Astrocyte of the spinal cord (primary cell): ENCODE measurements at places on chromosomes 7 and 10.

- peak; percentile 44 for DNase-seq
Observed at GRCh38 chr7:43873300-43873699, 4.0 kb upstream of the MRPS24 start.

- DNase-seq, result no peak
Observed at GRCh38 chr7:69166979-69167516, 431.2 kb upstream of the AUTS2 start.

DNA sequence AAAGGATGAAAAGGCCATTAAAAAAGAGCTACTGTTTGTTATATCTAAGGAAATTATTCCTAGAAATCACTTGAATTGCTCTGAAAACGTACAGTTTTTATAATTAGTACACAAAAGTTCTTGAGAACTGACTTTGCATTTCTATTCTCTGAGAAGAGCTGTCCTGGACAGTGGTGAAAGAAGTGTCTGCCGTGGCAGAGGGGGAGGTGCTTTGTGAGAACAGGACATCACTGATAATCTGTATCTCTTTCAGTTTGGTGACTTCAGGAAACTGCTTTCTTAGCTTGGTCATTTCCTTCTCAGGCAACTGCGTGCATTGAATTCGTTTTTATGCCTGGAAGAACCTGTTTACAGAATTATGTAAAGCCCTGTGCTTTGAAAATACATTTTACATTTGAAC lies 52.1 kb downstream of the POLL start:
- DNase-seq, result no peak

DNA sequence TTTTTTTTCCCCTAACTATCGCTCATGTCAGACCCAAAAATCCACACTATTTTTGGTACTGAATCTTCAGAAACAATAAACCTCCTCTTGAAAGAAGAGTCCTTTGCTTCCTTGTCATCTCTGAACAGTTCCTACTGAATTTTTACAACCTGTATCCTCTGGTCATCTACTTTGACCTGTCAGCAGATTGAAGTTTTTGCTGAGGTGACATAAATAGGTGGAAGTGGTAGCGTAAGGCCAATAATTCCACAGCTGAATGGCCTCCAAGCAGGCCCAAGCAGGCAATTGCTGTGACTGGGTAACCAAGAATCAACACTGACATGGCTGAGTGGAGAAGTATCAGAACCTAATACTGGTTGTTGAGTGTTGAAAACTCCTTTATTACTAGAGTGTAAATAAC lies 117.4 kb upstream of the MAGI2 start:
- DNase-seq, result no peak

GRCh38 chr10:80046629-80047441 lies 31.6 kb upstream of the TMEM254 start:
- peak; percentile 56 for DNase-seq

DNA sequence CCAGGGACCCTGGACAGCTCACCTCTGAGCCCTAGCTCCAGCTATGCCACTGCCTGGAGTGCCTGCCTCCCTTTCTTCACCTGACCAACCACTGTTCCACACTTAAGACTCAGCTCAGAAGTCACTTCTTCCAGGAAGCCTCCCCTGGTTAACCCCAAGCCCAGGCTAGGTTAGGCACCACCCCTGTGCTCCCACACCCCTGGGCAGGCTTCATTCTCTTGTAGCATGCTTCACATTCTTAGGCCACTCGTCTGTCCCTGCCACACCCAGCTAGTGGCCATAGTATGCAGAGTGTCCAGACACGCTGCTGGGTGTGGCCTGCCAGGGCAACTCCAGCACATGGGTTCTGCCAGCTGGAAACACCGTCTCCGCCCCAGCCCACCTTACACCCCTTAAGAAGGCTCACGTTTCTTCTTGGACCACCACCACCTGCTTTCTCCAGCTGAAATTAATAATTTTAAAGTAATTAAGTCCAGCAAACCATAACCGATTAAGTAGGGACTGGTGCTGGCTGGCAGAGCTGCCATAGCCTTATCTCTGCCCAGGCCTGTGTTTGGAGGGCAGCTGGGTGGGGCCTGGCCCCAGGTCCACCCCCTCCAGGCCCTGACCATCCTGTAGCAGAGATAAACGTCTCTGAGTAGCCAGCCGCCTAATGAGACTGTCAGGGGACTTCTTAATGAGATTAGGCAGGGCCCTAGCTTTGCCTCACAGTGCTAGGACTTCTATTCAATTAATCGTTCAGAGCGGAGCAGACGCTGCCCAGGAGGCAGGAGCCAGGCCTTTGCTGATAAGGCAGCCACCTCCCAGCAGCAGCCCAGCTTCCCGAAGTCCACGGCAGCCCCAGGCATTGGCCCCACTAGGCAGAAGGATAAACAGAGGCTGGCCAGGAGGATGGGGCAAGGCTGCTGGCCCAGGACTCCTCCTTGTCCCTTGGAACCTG lies 20.5 kb downstream of the GRID1 start:
- DNase-seq, result no peak

GRCh38 chr10:65805993-65806392 lies 1119.8 kb upstream of the LRRTM3 start:
- peak; percentile 22 for DNase-seq

DNA sequence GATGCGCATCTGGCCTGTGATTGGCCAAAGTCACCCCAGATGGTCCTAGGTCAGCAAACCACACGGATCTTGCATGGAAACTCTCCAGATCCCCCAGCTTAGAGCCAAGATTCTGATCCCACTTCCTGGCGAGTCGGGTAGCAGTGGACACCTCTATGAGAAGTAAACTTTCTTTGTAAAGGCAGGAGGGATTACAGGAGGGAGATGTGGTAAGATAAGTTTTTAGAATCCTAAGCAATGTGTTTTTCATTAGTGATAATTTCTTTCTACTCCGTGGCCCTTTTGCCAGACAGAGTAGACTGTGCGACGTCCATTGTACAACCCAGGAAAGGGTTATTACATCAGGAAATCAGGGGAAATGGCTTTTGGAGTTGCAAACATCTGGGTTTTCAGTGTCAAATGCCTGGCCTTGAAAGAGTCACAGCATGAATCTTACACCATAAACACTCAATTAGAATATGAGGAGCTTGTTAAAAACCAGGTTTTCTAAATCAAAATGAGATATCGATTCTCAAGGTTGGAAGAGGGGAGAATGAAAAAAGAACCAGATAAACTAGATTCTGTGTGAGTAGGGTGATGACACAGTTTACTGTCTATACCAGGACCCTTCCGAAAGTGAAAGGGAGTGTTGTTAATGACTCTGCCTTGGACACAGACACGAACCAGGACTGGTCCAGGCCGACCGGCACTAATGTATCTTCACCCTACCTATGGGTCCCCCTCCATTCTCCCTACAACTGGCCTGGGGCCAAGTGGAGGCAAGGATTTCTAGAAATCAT lies 61.9 kb upstream of the WAC start:
- DNase-seq, result no peak

- DNase-seq, result no peak
Observed at GRCh38 chr10:117936141-117936540, 110.6 kb downstream of the RAB11FIP2 start.

- peak; percentile 33 for DNase-seq
Observed at GRCh38 chr7:50531928-50532327, 33.3 kb downstream of the DDC start.

DNA sequence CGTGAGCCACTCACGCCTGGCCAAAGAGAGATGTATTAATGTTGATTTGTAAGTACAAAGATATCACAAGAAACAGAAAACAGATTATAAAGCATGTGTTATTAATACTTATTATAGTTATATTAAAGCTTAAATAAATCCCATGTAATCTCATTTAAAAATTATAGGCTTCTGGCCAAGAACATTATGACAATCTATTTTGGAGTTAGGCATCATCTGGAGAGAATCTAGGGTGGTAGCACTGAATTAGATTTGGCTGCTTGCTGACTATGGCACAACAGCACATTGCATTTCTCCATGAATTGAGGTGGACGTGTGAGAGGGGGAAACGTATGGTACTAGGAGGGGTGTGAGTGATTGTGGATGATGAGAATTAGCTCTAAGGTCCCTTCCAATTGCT lies 16.8 kb upstream of the SLC16A12 start:
- no peak for DNase-seq

DNA sequence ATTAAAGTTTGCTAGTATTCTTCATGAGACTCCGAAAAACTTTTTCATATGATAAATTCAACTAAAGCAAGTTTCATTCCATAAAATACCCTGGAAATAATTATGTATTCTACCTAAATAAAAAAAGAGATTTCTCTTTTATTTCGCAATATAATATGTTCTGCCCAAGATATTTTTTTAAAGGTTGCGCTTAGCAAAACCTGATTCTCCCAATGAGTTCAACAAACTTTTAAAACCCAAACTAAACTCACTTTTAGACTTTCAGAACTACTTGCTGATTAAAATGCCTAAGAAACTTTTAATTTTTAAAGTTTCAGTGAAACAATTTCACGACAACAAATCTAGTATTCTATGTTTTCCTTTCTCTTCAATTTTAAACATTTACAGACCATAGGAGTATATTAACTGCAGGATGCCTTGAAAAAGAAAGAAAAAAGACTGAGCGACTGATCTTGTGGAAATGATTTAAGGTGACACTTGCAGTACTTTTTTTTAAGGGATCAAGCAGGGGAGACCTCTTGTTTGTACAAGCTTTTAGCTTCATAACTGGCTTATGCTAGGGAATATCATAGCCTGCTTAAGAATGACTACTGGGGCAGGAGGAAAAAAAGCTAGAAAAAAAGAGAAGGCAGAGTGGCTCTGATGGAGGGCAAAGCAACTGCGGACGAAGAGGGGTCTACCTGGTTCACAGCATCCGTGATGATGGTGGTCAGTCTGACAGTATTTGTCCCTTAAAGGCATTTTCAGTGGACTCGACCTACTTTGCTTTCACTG lies 1.5 kb downstream of the ZNF800 start:
- DNase-seq, result no peak

GRCh38 chr10:103854686-103855391 lies 537 bp downstream of the SH3PXD2A start:
- DNase-seq, result peak; percentile 32

GRCh38 chr7:794671-795329 lies 37.5 kb upstream of the SUN1 start:
- no peak for DNase-seq

DNA sequence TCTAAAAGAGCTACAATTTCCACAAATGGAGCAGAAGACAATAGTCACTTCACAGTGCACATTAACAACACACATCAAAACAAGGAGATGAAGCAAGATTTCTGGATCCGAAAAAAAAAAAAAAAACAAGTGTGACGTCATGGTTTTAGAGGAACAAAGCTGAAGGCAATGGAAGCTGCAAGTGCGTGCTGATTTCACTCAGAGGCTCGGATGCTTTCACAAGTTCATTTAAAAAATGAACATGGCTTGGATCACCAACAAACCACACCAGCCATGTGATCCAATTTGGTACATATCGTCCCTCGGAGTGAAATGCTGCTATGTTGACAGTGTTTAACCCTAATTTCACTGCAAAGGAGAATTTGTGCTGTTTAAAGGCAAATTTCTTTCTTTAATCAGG lies 337.0 kb upstream of the PRKCQ start:
- DNase-seq, result no peak

GRCh38 chr7:117113871-117114270 lies 160.6 kb downstream of the ST7 start:
- DNase-seq, result no peak

DNA sequence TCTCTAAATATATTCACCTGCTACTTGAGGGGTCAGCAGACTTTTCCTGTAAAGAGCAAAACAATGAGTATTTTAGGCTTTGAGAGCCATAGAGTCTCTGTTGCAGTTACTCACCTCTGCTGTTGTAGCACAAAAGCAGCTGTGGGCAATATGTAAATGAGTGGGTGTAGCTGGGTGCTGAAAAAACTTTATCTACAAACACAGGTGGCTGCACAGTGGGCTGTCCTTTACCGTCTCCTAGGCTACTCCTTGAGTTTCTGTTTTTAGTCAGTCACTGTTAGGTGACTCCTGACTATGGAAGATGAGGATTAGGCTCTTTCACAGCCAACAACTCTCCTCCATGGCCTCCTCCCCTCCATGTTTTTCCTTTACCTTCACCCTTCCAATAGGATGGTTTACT lies 286.1 kb upstream of the C7orf33 start:
- DNase-seq, result no peak

DNA sequence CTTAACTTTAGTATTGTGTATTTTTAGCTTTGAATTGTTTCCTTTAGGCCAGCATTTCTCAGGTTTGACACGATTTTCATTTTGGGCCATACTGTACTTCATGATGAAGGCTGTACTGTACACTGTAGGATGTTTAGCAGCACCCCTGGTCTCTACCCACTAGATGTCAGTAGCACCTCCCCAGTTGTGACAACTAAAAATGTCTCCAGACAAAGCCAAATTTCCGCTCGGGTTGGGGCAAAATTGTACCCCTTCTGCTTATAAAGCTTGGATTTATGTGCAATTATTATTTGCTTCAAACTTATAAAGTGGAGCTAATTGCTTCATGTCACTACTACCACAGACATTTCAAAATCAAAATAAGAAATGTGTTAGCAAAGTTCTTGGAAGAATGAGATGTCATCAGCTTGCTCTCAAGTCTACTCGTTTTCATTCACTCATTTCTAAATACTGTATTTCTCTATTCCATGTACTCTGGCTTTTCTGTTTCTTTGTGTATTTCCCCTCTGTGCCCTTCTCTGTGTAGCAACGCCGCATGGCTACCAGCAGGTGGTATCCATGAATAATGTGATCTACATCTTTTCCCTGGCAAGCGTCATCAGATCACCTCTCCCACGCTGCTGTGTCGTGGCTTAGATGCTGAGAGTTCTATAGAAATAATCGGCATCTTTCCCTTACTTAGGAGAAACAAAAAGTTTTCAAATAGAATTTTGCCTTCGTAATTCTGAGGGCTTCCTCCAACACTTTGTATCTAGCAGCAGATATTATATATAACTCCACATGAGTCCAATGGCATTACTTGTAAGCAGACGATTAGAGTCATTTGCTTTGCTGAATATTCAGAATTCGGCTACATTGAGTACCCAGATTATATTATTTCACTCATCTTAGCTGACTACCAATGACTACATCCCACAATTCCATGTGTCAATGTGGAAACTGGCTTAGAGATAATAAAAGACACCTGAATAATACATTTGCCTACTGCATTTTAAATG lies 47.8 kb upstream of the CALCR start:
- DNase-seq, result peak; percentile 29

- no peak for DNase-seq
Observed at GRCh38 chr10:77001206-77001605, 636.4 kb downstream of the KCNMA1 start.

- no peak for DNase-seq
Observed at GRCh38 chr7:50682079-50682478, 100.6 kb downstream of the GRB10 start.

DNA sequence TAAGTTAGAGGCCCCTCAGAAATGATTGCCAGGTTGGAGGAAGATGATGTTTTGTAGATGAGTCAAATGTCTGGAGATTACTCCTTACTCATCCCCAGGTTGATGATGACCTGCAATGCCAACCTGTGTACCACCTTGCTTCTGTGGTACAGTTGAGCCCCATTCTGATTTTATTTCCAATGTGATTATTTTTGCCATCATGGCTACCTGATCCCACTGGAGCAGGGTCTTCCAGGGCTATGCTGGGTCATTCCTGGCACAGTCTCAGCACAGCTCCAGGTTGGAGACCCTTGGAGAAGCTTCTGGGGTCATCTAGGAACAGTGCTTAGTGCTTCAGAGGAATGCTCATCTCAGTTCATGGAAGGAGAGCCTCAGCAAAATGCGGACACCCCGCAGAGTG lies 34.3 kb downstream of the LRRC18 start:
- DNase-seq, result no peak

GRCh38 chr7:152968514-152968913 lies 209.0 kb downstream of the ACTR3B start:
- no peak for DNase-seq

- peak; percentile 42 for DNase-seq
Observed at GRCh38 chr7:130929896-130930659, 196.1 kb upstream of the KLF14 start.
